CD4-positive, alpha-beta T cell treated with Interleukin-6 for 4 hours (primary cell): ENCODE measurements at places on chromosomes 1 and 21.

DNA sequence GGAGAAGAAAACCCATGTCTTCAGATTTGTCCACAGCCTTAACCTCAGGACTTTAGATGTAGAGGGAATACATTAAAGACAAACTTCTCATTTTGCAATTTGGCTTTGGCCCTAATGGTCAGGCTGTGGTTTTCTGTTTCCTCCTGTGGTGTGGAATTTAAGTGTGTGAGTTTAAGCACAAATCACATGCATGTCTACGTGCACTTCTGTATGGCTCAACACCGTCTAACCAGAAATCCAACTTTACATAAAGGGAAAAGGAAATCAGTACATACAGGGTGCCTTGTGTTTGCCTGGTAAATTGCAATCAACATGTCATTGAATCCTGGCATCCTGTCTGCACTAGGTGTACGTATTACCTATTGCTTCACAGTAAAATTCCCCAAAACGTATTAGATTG lies 1.2 kb upstream of the ZNF124 start:
- no peak for DNase-seq

GRCh38 chr1:7703321-7704213 lies 67.5 kb upstream of the VAMP3 start:
- DNase-seq: peak; percentile 23

DNA sequence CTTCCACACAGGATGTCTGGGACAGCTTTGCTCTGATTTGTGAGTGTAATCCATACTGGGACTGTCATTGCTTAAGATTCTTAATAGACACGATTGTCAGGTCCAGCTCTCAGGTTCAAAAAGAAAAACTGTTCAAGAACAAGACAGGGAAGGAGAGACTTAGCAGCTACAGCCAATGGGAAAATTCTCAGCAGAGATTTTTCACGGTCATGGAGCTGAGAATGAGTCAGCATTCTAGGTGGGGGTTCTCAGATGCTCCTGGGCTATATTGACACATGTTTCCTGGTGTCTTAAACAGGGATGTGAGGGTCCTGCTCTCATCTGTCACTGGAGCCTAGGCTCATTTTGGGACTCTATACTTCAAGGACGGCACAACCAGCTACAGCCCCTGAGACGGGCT lies 318.3 kb downstream of the RRAGC start:
- no peak for DNase-seq

- DNase-seq: no peak
These were observed 78.7 kb downstream of the TYW3 start for GRCh38 chr1:74811436-74812179.

- DNase-seq: no peak
These were observed 676 bp downstream of the MORC3 start for GRCh38 chr21:36320421-36321324.

DNA sequence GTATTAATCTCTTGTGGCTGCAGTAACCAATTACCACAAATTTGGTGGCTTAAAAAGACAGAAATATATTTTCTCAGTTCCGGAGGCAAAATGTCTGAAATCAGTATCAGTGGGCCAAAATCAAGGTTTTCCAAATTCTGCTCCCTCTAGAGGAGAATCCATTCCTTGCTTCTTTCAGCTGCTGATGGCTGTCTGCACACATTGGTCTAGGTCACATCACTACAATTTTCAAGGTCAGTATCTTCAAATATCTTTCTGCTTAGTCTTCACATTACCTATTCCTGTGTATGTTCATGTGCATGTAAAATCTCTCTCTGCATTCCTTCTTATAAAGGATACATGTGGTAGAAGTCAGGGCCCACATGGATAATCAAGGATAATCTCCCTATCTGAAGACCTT lies 999.4 kb downstream of the KCNT2 start:
- no peak for DNase-seq

GRCh38 chr21:31755027-31755426 lies 23.1 kb upstream of the SCAF4 start:
- no peak for DNase-seq
